ENCODE measurements at places on chromosomes 3 and 15.
A peak's percentile ranks its signal among the peaks of the same experiment; 100 is the strongest.

DNA sequence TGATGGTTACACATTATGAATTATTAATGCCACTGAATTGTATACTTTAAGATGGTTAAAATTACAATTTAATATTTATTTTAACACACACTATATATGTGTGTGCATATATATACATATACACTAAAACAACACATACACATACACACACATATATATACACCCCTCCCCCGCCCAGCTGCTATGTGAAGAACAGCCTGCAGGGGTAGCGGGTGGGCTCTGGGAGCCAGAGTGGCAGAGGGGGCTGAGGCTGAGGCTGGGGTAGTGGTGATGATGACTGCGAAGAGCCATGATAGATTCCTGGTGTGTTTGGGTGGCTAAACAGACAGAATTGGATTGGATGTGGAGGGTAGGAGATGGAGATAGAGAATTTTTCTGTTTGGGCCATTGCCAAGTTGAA is 39.4 kb upstream of the APEH start:
- DNase-seq = no peak

- no peak for DNase-seq
Measured at GRCh38 chr3:184632551-184633236, 71.1 kb downstream of the EPHB3 start.

DNA sequence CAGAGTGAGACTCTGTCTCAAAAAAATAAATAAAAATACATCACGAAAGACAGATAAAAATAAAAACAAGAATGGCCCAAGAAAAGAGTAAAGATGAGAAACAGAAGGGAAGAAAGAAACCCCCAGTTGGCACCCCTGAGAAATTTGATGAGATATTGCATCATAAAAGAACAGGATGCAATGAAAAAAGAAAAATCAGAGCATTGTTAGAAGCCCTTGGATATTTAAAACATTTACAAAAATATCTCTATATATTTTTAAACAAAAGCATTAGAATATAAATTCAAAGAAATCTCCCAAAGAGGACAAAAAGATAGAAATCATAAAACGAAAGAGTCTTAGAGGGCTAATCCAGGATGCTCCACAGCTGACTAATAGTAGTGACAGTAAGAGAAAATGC is 18.6 kb upstream of the ZBTB38 start:
- no peak for DNase-seq

DNA sequence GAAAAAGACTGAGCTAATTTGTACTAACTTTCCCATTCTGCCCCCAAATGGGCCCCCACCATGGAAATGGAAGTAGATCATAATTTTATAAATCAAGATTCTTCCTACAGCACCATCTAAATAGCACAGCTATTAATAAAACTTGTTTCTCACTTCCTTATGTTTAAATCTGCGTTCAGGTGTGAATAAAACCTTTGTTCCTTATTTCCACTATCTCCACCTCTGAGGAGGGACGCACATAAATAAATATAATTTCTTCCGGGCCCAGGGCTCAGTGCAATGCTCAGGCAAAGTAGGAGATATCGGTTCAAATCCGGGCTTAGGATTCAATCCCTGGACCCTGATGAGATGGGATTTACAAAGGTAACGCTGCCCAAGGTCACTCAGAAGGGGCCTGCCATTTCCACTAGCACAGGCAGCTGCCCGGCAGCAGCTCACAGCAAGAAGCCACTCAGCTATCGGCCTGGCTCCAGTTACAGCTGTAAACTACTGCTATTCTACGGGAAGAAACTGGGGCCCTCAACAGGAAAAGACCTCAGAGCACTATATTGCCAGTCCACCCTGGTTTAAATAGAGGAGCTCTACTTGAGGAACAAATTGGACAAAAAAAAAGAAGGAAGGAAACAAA is 52.5 kb downstream of the FOXP1 start:
- DNase-seq = no peak

- DNase-seq = no peak
Measured at GRCh38 chr3:103899328-103899727, 1464.5 kb downstream of the ZPLD1 start.

GRCh38 chr3:60036803-60037202 is 987.0 kb upstream of the CFAP20DC start:
- no peak for DNase-seq

- no peak for DNase-seq
Measured at GRCh38 chr3:8608791-8609467, 35.7 kb downstream of the SSUH2 start.

DNA sequence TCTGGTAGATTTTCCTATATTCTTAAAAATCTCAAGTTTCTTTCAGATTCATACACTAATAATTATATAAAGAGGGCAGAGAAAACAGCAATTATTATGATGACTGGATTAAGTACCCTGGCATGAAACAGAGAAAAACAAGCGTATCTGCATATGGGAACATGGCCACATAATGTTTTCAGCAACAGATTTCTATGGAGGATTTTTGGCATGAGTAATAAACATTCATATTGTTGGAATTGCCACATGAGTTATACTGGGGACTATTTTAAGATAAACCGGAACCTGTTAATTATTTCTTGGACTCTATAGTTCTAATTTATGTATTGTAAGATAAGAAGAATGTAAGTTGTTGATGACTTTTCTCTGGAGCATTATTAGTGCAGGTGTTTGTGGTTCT is 112.7 kb downstream of the OXSM start:
- DNase-seq = no peak

- no peak for DNase-seq
Measured at GRCh38 chr15:37581866-37582532, 352.4 kb upstream of the TMCO5A start.

- no peak for DNase-seq
Measured at GRCh38 chr3:82416830-82417229, 655.4 kb upstream of the GBE1 start.

DNA sequence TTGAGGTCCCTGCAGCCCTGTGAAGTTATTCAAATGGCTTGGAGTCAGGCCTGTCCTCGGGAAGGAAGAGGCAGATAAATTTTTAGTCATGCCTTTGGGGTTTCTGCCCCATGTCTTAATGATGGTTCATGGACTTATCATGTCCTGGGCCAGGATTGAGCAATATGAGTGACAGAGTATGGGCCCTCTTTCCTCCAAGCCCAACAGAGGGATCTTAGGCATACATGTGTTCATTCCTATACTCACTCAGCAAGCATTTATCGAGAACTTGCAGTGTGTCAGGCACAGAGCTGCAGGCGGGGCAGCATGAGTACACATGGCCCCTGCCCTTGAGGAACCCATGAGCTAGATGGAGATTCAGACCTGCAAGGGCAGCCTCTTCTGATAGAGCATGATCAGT is 6.2 kb downstream of the ESYT3 start:
- DNase-seq = no peak

- DNase-seq = no peak
Measured at GRCh38 chr3:121175083-121175482, 267.1 kb downstream of the STXBP5L start.

DNA sequence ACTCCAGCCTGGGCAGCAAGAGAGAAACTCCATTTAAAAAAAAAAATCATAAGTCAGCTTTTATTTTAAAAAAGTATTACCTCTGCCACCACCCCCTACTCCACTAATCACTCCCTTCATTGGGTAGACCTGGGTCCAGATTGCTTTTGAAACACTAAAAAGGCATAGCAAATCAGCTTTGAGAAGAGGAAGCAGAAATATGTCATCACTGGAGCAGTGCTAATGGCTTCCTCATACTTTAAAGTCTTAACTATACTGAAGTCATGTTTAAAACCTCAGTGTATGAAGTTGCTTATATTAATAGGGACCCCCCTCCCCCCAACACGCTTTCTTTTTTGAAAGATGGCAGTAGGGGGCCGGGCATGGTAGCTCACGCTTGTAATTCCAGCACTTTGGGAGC is 1.0 kb upstream of the HTR3D start:
- no peak for DNase-seq

DNA sequence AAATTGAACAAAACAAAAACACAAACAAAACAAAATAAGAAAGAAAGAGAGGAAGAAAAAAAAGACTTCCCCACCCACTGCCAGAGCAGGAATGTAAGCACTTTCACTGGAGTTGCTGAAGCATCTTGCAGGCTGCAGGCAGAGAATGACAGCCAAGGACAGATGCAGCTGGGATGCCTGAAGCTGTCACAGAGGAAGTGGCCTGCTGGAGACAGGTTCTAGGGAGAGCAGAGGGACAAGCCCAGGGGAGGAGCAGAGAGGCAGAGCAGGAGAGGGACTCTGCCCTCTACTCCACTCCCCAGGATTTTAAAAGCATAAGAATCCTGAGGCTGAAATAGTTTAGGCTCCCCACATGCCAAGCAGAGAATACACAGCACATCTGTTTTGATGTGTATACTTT is 326.2 kb downstream of the TUSC7 start:
- no peak for DNase-seq

GRCh38 chr3:152287898-152288576 is 19.3 kb downstream of the MBNL1 start:
- DNase-seq = no peak

- peak; percentile 17 for DNase-seq
Measured at GRCh38 chr3:134754768-134755559, 40.1 kb upstream of the EPHB1 start.

DNA sequence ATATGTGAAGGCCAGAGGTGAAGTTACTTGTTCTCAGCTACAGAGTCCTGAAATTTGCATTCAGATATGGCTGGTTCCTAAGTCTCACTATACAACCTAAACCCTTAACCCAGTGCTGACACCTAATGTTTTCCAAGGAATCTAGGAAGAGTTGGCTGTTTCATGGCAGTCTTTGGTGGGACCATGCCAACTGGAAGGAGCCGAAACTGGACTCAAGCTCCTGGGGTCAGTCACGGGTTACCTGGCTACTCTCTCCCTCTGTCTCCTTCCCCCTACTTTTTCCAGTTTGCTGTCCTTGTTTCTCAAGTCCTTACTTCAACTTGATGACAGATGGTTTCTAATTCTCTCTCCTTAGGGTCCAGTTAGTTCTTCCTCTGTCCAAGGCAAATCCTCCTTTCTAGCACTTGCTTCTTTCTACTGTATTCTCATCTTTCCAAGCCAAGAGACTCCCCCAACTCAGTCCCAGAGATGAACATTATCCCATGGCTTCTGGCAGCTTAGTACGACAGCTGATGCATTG is 88.6 kb upstream of the COL6A5 start:
- DNase-seq = no peak

- no peak for DNase-seq
Measured at GRCh38 chr3:40845447-40845846, 320.7 kb downstream of the ZNF621 start.

GRCh38 chr3:42505128-42505848 is 2.8 kb downstream of the VIPR1 start:
- no peak for DNase-seq

DNA sequence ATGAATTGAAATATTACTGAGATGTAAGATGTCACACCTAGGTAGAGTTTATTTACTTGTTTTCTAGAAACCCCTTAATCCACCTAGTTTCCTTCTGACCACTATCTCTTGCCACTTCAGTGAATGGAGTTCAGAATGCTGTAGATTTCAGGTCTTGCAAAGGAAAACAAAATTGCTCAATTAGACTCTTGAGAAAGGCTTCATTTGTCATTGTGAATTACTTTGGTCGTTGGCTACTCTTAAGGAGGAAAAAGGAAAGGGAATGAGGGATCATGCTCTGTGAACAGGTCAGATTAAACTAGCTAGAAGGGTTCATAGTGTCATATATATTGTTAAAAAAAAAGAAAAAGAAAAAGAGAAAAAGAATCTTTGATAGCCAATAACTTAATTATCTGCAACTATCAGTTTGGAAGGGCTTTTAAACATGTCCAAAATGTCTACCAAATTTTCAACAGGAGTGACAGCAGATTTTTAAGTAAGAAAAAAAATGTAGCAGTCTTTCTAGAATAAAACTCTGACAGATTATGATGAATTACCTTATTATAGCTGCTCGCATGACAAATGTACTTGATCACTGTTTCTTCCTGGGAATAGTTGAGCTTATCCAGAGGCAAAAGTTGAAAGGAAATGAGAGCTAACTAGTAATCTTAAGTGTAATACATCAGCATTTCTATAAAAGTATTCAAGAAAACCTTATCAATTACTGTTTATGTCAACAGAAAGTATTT is 543.5 kb downstream of the CADM2 start:
- no peak for DNase-seq

GRCh38 chr15:34616613-34617012 is 33.2 kb upstream of the GOLGA8B start:
- DNase-seq = no peak

- DNase-seq = no peak
Measured at GRCh38 chr15:82105451-82106215, 59.8 kb upstream of the MEX3B start.

Data from stimulated activated CD4-positive, alpha-beta T cell treated with anti-CD3 and anti-CD28 coated beads, TNF-alpha, amount 100 ng/mL, for 48 hours (primary cell).